ENCODE measurements at places on chromosomes 13 and 19.

DNA sequence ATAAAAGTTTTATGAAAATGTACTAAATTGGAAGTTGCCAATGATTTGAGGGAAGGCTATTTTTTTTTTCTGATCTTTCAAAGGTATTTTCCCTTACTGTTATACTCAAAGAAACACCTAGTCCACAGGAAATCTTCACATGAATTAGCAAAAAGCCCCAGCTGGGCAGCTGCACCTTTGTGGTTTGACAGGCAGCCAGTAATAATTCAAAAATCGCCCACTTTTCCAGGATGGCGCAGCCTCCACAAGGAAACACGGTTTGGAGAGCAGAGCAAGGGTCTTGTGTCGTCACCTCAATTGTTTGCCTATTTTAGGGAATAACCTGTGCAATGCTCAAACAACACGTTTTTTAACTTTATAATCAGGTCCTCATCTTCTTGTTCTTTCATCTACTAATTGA, 324.9 kb upstream of the GPC6 start:
- no peak for DNase-seq

DNA sequence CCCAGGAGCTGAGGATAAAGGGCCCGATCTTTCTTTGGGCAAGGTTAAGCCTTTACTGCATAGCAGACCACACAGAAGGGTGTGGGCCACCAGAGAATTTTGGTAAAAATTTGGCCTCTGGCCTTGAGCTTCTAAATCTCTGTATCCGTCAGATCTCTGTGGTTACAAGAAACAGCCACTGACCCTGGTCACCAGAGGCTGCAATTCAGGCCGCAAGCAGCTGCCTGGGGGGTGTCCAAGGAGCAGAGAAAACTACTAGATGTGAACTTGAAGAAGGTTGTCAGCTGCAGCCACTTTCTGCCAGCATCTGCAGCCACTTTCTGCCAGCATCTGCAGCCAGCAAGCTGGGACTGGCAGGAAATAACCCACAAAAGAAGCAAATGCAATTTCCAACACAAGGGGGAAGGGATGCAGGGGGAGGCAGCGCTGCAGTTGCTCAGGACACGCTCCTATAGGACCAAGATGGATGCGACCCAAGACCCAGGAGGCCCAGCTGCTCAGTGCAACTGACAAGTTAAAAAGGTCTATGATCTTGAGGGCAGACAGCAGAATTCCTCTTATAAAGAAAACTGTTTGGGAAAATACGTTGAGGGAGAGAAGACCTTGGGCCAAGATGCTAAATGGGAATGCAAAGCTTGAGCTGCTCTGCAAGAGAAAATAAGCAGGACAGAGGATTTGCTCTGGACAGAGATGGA, 8.4 kb upstream of the CEACAM19 start:
- DNase-seq = no peak

GRCh38 chr19:5676105-5676771, 4.1 kb downstream of the MICOS13 start:
- no peak for DNase-seq

- DNase-seq = peak; percentile 64
Measured at GRCh38 chr13:36430247-36431203, 1.8 kb upstream of the CCNA1 start.

DNA sequence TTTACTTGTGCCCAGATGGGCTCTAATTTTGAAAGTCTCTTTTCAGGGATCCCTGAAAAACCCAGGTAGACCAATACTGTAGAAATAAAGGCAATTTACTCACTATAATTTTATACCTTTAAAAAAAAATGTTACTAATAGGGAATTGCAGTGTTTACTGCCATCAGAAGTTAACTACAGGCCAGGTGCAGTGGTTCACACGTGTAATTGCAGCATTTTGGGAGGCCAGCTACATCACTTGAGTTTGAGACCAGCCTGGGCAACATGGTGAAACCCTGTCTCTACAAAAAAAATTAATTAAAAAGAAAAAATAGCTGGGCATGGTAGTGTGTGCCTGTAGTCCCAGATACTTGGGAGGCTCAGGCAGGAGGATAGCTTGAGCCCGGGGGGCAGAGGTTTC, 10.2 kb downstream of the USP12 start:
- DNase-seq = no peak
